ENCODE measurements at places on chromosomes 2 and 18. TPM values are rescaled to one million over a fixed set of nuclear protein-coding genes. Genes with fewer than 3 reads are reported as not detected.

SLC35F5 gene
- polyA plus RNA-seq, result 39.0 TPM

POTEC gene
- polyA plus RNA-seq, result not detected

FER1L5 gene
- 0.11 TPM for polyA plus RNA-seq

CHCHD5 gene
- 23.6 TPM for polyA plus RNA-seq

MOGAT1 gene
- polyA plus RNA-seq, result not detected

LRATD1 gene
- polyA plus RNA-seq, result 0.10 TPM

SERPINB7 gene
- not detected for polyA plus RNA-seq

ALPP gene
- polyA plus RNA-seq, result not detected

SULT1C2 gene
- polyA plus RNA-seq, result not detected

PTPN2 gene
- 11.7 TPM for polyA plus RNA-seq

FOXD4L1 gene
- 0.10 TPM for polyA plus RNA-seq

TRMT61B gene
- 22.4 TPM for polyA plus RNA-seq

LRRC30 gene
- polyA plus RNA-seq, result not detected

FAM237A gene
- not detected for polyA plus RNA-seq

GPR75 gene
- 0.98 TPM for polyA plus RNA-seq

MRPL53 gene
- 77.6 TPM for polyA plus RNA-seq

NCK2 gene
- 23.9 TPM for polyA plus RNA-seq

MARCHF4 gene
- polyA plus RNA-seq, result 0.01 TPM

EGR4 gene
- not detected for polyA plus RNA-seq

GAREM1 gene
- polyA plus RNA-seq, result 1.8 TPM

SP5 gene
- polyA plus RNA-seq, result 0.23 TPM

PLCL1 gene
- 33.3 TPM for polyA plus RNA-seq

ARPC2 gene
- 64.9 TPM for polyA plus RNA-seq

PMAIP1 gene
- polyA plus RNA-seq, result 0.15 TPM

GALNT3 gene
- 0.19 TPM for polyA plus RNA-seq

C2orf78 gene
- not detected for polyA plus RNA-seq

STK16 gene
- 13.8 TPM for polyA plus RNA-seq

FKBP7 gene
- 5.3 TPM for polyA plus RNA-seq

MTERF4 gene
- polyA plus RNA-seq, result 23.0 TPM

ZNF24 gene
- 11.5 TPM for polyA plus RNA-seq

DSG1 gene
- 0.19 TPM for polyA plus RNA-seq

PIEZO2 gene
- 0.04 TPM for polyA plus RNA-seq

SLC9A4 gene
- not detected for polyA plus RNA-seq

NBEAL1 gene
- polyA plus RNA-seq, result 3.5 TPM

STPG4 gene
- not detected for polyA plus RNA-seq

SNORC gene
- 0.88 TPM for polyA plus RNA-seq

CRYGC gene
- not detected for polyA plus RNA-seq

CACNB4 gene
- polyA plus RNA-seq, result 0.03 TPM

SALL3 gene
- polyA plus RNA-seq, result 0.06 TPM

SOCS6 gene
- polyA plus RNA-seq, result 15.9 TPM

ABCG8 gene
- polyA plus RNA-seq, result not detected

COLEC12 gene
- polyA plus RNA-seq, result 2.2 TPM

TFPI gene
- 13.5 TPM for polyA plus RNA-seq

NTSR2 gene
- polyA plus RNA-seq, result not detected

SERPINB3 gene
- polyA plus RNA-seq, result not detected

CIB4 gene
- not detected for polyA plus RNA-seq

Data from heart left ventricle (tissue), 16 donors.